ENCODE measurements at places on chromosomes 3 and 15.
A peak's percentile ranks its signal among the peaks of the same experiment; 100 is the strongest.

DNA sequence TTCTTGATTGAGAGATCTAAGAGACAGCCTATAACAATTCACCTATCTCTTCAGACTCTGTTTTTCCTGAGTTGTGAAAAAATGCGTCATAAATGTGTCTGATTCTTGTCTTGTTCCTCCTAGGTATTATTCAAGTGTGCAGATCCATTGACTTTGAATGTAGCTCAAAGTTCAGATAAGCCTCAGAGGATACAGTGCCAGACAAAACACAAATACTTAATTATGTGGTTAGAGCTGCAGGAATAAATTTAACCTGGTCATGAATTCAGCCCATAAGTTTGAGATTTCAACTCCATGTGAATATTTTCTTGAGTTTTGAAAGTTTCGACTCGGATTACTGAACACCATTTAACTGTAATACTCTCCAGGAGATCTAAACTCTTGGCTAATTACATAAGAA lies 174.0 kb downstream of the ECT2 start:
- DNase-seq: no peak

DNA sequence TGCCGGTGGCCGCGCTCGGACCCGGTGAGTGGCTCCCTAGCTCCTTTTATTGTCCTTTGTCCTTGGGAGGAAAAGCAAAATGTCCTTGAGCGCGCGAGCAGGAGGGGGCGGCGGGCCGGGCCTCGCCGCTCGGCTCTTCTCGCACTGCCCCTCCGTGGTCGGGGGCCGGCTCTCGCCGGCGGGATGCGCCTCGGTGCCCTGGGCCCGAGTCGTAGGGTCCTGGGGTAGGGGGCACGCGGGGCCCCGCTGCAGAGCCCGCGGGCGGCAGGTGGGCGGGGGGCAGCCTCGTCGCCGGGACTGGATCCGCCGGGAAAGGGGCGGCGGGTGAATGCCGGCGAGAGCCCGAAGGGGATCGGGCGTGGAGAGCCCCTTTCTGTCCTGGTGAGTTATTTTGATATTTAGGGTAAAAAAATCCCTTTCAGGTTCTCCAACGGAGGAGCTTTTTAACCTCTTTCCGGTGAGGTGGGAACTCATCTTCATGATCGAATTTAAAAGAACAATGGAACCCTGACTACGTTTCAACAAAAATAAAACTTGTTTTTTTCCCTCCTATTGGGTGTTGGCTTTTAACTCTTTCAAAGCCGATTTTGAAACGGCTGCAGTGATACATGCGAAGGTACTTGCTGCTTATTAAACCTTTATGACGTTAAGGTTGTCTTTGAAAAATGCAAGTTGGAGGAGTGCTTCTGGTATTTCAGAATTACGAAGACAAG lies 16.8 kb upstream of the CHD2 start:
- DNase-seq: peak; percentile 43

DNA sequence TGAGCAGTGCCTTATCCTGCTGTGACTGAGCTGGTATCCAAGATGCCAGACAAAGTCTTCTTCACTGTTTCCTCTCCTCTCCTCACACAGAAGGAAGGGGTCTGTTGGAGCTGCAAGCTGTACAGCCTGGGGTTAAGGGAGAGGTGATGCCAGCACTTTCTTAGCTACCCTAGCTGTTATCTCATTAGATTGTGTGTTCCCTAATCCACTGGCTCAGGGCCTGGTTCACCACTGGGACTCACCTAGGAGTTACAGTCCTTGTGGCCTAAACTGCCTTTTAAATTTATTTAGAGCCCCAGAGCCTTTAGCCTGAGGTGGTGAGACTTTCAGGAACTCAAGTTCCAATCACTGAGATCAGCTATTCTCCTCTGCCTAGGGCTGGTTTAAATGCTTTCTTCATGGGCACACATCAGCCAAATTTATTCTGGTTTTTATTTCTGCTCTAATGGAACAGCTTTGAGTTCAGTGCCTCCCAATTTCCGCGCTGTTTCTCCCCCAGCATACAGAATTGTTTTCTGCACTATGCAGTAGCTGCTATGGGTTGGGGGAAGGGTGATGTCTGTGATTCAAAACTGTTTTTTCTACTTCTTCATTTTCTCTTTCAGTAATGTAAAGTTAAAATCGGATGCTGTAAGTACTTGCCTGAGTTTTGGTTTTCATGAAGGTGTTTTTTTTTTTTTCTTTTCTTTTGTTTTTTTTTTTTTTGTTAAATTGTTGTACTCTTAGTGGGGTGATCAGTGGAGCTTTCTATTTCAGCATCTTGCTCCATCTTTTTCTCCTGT lies 198.8 kb downstream of the DOCK3 start:
- DNase-seq: no peak

GRCh38 chr3:152283492-152284381 lies 15.0 kb downstream of the MBNL1 start:
- DNase-seq: no peak

- no peak for DNase-seq
Measured at GRCh38 chr15:24761704-24762302, 86.2 kb downstream of the NPAP1 start.

GRCh38 chr3:119700920-119701734 lies 1.7 kb upstream of the CFAP91 start:
- no peak for DNase-seq

DNA sequence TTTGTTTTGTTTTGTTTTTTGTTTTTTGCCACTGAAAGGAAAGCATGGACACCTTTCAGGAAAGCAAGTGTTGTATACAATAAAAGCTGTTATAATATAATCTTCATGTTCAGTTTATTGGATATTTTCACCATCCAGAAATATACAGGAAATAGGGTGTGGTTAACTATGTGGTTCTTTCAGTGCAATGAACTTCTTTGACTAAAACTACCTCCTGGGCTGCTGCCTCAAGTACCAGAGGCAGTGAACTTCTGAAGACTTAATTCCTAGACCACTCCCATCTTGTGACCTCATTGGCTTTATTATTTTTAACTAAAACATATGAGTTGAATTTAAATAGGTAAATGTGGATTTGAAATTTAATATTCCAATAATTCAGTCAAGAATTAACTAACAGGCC lies 27.1 kb upstream of the TBL1XR1 start:
- no peak for DNase-seq

DNA sequence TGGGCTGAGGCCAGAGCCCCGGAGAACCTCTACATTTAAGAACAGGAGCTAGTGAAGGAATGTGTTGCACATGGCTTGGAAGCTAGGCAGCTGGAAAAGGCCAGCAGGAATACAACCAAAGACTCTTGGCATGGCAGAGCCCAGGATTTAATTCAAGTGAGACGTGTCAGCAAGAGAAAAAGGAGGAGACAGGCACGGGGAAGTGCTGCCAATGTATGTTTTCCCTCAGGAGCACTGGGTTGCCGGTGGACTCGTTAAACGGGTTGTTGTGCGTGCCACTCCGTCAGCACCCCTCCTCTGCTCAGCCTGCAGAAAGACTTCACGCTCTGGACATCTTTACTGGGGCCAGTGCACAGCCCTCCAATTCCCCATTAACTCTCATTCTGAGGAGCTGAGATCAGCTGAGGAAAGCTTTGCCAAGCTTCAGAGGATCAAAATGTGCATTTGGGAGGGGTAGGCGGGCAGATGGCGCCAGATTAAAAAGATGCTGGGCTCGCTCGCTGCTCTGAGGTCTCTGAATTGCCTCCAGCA lies 103.7 kb downstream of the PDZRN3 start:
- no peak for DNase-seq

GRCh38 chr15:36557364-36557763 lies 22.1 kb upstream of the CDIN1 start:
- DNase-seq: no peak

- peak; percentile 52 for DNase-seq
Measured at GRCh38 chr15:61750271-61751084, 309.8 kb downstream of the VPS13C start.

DNA sequence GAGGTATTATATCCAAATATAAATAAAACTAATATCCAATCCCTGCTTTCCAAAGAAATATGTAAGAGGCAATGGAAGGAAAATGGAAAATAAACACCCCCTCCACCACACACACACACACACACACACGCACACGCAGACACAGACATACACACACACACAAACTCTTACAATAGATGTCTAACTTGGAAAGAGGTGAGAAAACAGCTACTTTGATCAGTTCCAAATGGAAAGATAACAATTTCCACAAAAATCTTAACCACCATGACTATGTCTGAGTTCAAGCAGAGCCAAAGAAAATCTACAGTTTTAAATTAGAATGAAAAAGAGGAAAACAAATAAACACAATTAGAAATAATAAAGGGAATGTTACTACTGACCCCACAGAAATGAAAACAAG lies 285.3 kb upstream of the TGFBR2 start:
- DNase-seq: no peak

- peak; percentile 30 for DNase-seq
Measured at GRCh38 chr15:51883271-51883837, 53.9 kb downstream of the TMOD3 start.

- no peak for DNase-seq
Measured at GRCh38 chr15:79025802-79026201, 64.8 kb downstream of the RASGRF1 start.

DNA sequence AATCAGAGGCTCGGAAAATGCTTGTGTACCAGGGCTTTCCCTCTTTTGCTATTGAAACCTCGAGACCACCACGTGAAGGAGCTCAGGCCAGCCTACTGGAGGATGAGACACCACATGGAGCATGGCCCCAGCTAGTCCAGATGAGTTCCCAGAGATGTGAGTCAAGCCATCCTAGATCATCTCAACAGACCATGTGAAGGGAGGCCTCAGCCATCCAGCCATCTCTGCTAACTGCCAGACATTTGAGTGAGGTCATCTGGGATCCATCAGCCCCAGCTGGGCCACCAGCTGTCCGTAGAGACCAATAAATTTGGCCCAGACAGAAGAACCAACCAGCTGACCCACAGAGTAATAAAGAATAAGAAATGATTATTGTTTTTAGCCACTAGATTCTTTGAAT lies 62.8 kb upstream of the PROK2 start:
- no peak for DNase-seq

- DNase-seq: no peak
Measured at GRCh38 chr3:159280386-159281191, 478.7 kb downstream of the MFSD1 start.

DNA sequence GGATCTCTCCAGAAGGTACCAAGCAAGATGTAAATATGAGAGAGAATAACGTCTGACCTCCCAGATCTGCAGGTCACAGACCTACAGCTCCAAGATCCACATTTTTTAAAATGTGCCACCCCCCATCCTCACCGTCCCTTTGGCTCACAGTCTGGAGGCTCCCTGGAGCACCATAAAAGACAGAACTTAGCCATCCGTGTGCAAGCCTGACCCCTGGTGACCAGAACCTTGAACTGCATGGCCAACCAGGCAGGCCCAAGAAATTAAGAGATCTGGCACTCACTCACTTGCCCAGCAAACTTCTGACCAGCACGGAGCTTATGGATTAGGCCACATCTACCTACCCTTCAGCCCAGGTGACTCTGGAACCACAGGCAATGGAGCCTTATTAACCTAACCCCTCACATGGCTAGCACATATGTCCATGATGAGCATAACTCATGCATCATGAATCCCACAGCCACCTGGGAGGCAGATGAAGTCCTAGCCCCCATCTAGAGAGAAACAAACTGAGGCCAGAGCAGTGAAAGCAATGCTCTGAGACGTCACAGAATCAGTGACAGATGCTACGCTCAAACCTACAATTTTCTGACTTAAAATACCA lies 275.3 kb downstream of the UACA start:
- no peak for DNase-seq

- DNase-seq: no peak
Measured at GRCh38 chr15:94259121-94259751, 27.9 kb downstream of the MCTP2 start.

GRCh38 chr3:8542190-8543135 lies 40.8 kb downstream of the LMCD1 start:
- no peak for DNase-seq

DNA sequence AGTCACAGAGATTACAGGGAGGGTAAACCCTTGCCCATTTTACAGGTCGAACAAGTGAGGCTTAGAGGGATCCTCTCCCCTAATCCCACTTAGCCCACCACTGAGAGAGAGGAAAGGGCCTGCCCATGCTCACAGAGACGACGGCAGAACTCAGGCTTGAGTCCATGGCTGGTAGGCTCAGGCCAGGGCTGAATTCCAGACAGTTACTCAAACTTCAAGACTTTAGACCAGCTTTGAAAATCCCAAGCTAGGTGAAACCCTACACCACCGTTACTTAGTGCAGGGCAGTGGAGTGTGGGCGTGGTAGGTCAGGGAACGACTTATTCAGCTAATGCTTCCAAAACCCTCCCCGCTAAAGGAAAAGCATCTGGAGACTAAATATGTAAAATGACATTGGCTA lies 16.4 kb downstream of the GRIP2 start:
- no peak for DNase-seq

- no peak for DNase-seq
Measured at GRCh38 chr15:73244333-73244732, 124.4 kb downstream of the HCN4 start.

- no peak for DNase-seq
Measured at GRCh38 chr3:169299129-169299528, 364.4 kb downstream of the MECOM start.

- no peak for DNase-seq
Measured at GRCh38 chr15:31161951-31162350, 60.4 kb upstream of the TRPM1 start.

DNA sequence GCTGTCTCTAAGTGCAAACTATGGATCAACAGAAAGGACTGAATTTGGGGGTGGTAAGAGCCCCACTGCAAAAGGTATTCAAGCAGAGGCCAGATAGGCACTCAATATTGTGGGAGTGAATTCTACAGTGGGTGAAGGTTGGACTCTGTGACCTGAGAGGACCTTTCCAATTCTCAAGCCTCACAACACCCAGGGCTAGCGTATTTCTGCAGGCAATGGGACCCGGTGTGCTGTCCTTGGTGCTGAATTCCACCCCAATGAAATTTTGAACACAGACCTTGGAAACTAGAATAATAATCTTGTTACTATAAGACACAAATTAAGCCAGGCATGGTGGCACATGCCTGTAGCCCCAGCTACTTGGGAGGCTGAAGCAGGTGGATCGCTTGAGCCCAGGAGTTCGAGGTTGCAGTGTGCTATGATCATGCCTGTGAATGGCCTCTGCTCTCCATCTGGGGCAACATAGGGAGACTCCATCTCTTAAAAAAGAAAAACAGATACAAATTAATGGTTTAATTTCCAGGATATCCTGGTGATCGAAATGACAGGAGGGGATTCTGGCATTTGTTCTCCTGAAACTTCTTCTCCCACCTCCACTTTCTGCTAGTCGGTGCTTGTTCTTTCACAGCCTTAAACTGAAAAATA lies 135.4 kb downstream of the RAB11A start:
- peak; percentile 65 for DNase-seq

DNA sequence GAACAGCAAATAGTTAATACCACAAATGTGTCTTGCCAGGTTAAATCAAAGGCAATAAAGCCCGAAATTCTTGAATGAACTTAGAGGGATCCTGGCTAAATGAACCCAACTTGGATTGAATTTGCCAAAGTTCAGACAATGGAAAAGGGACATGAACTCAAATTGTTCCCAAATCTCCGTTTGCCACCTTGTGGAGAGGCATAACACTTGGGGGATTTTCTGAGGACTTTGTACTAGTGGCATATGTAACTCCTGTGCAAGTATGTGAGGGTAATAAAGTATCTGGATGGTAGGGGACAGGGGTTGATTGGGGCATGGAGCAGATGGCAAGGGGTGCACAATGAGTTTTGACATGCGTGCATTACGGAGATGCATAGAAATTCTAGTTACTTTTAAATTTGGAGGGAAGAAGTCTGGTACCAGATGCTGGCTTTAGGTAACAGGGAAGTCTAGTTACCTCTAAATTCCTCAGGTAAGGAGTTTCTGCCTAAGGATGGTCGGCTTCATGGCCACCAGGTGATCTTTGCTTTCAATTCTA lies 1.2 kb upstream of the TCAIM start:
- DNase-seq: peak; percentile 9

GRCh38 chr15:74610302-74610951 lies 5.2 kb upstream of the CLK3 start:
- no peak for DNase-seq

GRCh38 chr3:138338811-138339210 lies 9.2 kb upstream of the NME9 start:
- DNase-seq: no peak

Data from renal pelvis (tissue), 12 donors.